K562 (cell line): ENCODE measurements at places on chromosomes 3 and 15. TPM values are rescaled to one million over a fixed set of nuclear protein-coding genes. Genes with fewer than 3 reads are reported as not detected.

SH2D7 gene
- not detected in 2 replicates for total RNA-seq

DNA sequence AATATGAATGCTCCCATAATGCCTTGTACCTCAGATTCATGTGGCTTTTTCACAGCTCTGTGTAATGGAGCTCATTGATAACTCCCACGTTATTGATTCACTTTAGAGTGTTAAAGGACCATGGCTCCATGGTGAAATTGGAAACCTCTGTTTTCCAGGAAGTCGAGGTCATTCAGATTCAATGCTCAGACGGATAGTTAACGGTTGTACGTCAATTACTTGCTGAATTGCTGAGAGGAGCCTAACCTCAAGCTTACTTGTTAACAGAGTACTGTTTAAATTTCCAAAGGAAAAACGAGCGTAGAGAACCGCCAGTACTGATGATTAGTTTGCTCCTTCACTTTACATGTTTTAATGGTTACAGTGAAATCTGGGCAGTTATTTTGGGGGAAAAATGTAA is 11.1 kb downstream of the ABHD17C start:
- DNase-seq, result no peak

- DNase-seq, result peak; percentile 38
Observed at GRCh38 chr3:124886168-124887056, 753 bp downstream of the ITGB5 start.

- no peak for DNase-seq
Observed at GRCh38 chr3:17110660-17111396, 226.1 kb downstream of the PLCL2 start.

- DNase-seq, result no peak
Observed at GRCh38 chr3:184563941-184564684, 2.5 kb downstream of the EPHB3 start.

P3H2 gene
- 0.22 and 0.40 TPM in 2 replicates for total RNA-seq

GRCh38 chr15:66848116-66848515 is 146.1 kb downstream of the SMAD6 start:
- DNase-seq, result no peak

DNA sequence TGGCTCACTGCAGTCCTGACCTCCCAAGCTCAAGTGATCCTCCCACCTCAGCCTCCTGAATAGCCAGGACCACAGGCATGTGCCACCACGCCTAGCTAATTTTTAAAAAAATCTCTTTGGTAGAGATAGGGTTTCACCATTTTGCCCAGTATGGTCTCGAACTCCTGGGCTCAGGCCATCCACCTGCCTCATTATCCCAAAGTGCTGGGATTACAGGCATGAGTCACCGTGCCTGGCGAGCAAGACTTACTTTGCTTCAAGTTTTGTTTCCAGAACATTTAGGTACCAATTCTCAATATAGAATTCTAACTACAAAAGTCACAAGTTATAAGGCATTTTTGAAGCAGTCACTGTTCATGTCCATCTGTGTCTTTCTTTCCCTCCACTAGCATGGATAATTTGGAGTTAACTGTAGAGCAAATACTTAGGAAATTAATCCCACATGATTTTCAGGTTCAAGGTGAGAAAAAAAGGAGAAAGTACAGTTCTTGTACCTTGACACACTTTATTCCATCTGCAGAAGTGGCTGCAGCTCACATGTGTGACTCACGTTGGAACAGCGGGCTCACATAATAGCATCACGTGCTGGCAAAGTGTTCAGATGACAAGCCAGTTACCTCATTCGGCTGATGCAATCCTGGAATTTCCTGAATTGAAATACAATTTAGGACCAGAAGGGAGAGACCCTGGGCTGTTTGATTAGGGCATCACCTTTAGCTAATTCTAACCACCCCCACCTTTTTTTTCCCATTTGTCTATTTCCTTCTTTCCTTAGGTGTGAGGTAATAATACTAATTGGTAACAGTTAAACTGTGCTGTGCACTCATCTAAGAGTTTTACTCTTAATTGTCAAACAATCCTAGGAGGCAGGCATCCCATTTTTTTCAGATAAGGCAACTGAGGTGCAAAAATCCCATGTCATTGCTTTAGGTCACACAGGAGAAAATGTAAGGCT is 46.9 kb upstream of the NEDD4 start:
- DNase-seq, result no peak

EEFSEC gene
- total RNA-seq, result 11.8 and 14.9 TPM in 2 replicates

DNA sequence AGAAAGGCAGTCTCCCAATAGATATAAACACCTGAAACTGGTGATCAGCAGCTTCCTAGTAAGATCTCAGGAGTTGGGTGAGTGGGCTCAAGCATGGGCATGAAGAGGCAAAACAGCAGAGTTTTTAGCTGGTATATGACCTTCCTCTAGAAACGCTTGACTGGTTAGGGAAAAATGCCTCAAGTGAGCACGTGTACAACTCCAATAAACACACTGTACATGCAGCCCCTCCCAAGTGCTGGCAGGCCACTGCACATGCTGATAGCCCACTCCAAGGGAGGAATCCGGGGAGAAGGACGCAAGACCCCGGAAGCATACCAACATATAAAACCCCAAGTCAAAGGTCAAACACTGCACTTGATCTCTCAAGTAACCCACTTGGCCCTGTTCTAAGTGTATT is 143.0 kb downstream of the FMN1 start:
- DNase-seq, result no peak

DNA sequence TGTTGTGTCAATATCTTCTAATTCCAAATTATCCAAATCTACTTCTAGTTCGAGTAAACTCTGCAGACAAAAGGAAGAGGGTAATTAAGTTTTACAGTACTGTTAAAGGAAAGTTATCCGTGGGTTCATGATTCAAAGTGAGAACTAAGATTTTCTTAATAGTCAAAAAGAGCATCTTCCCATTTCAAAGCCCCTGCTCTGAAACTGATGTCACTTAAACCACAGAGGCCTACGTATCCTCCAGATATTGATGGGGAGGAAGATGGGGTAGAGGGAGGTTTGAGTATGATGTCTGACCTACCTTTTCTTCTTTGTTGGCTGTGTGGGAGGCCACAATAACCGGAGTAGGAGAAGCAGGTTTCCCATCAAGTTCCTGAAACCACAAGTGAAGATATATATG is 14.1 kb downstream of the MRPS22 start:
- DNase-seq, result no peak

GRCh38 chr3:127858521-127858920 is 36.2 kb upstream of the MGLL start:
- no peak for DNase-seq

LDHAL6B gene
- total RNA-seq, result not detected in 2 replicates

- no peak for DNase-seq
Observed at GRCh38 chr15:25649390-25649789, 210.6 kb upstream of the UBE3A start.

GRCh38 chr15:70251246-70251990 is 153.7 kb upstream of the TLE3 start:
- no peak for DNase-seq

DNA sequence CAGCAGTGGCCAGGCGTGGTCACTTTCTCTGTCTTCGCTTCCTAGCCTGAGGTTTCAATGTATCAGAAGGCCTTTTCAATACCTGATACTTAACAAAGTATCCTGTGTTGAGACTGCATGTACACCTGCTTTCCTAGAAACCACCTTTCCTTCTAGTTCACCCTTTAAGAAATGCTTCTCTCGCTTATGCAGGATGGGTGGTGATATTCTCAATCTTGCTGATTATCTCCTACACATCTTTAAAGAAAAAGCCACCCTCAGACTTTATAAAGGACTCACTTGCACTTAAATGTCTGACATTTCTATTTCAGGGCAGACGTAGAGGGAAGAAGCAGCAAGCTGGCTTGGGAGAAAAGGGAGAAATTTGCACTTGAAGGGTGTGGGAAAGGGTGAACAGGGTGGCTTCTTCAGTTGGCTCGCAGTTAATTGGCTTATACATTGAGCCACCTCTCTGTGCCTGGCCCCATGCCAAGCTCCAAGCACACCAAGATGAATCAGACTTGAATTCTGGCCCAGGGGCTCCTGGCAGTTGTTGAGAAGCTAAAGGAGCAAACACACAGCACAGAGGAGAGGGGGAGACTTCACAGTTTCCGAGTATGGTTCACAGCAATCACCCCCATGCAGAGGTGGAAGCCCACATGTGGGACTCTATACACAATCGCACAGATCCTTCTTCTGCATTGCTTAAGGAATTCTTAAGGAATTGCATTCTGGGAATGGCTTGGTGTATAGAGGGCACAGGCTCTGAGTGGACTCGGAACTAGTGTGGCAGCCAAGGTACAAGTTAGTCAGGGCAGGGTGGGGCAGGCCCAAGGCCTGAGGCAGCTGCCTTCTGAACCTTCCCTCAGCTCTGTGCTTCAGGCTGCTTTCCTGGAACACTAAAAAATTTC is 1.3 kb downstream of the ARL6IP5 start:
- DNase-seq, result peak; percentile 15

GRCh38 chr3:44647771-44648170 is 761 bp upstream of the ZNF35 start:
- DNase-seq, result no peak

- no peak for DNase-seq
Observed at GRCh38 chr3:111829023-111829422, 30.0 kb upstream of the PHLDB2 start.

RPL39L gene
- 36.5 and 38.7 TPM in 2 replicates for total RNA-seq

DNA sequence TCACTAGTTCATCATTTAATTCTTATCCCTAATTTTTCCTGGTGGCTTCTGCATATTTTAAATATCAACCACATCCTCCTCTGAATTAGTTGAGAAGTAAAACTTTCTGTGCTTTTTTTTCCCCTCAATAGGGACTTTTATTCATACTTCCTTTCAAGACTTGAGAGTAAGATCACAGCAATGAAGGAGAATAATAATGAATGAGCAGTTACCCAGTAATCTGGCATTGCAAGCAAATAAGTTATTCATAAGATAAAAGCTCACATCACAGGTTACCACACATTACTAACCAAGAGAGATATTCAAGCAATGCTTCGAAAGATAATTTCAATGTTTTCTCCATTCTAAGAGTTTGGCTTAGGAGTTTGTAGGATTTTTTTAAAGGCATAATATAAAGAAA is 50.3 kb downstream of the BTLA start:
- no peak for DNase-seq

- no peak for DNase-seq
Observed at GRCh38 chr3:128906804-128907525, 27.5 kb downstream of the ACAD9 start.

ADPRH gene
- total RNA-seq, result 1.3 and 1.4 TPM in 2 replicates

DNA sequence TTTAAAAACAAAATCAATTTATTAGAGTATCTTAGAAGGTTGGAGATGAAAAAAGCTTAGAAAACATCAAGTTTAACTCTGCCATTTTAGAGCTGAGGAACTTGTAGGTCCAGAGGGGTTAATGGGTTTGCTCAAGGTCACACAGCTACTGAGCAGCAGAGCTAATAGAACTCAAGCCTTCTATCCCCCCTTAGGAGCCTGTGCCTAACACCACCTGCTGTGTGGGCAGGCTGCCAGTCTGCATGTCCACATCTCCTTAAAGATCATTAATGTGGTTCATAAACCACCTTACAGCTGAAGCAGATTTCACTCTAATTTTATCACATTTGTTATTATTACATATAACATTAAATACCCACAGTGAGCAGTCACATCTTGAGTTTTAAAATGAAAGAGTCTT is 14.1 kb upstream of the SLC35G2 start:
- no peak for DNase-seq

PLEKHO2 gene
- total RNA-seq, result 6.7 and 8.8 TPM in 2 replicates

ZBBX gene
- total RNA-seq, result not detected in 2 replicates

MME gene
- 2.1 and 2.5 TPM in 2 replicates for total RNA-seq

GRCh38 chr3:168341956-168342936 is 246.5 kb upstream of the GOLIM4 start:
- DNase-seq, result no peak

GRCh38 chr15:27249046-27249759 is 278.2 kb downstream of the GABRG3 start:
- no peak for DNase-seq

CCR8 gene
- not detected in 2 replicates for total RNA-seq

ITGA11 gene
- not detected in 2 replicates for total RNA-seq

SNX33 gene
- 14.1 and 14.8 TPM in 2 replicates for total RNA-seq

DNA sequence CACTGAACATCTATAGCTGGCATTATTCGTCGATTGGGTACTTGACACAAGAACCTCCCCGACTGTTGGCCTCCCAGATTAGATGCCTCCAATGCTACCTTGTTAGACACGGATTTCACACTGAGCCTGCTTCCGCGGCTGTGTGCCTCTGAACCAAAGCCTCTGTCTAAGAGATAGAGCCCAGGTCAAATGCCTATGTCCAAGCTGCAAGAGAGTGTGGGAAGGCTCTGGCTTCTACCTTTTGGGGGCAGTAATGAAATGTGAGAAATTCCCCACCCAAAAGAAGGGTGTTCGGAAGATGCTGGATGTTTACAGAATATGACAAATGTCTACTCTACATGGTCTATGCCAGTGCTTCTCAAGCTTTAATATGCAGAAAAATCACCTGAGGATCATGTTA is 2.0 kb upstream of the RPUSD2 start:
- DNase-seq, result peak; percentile 24

DNA sequence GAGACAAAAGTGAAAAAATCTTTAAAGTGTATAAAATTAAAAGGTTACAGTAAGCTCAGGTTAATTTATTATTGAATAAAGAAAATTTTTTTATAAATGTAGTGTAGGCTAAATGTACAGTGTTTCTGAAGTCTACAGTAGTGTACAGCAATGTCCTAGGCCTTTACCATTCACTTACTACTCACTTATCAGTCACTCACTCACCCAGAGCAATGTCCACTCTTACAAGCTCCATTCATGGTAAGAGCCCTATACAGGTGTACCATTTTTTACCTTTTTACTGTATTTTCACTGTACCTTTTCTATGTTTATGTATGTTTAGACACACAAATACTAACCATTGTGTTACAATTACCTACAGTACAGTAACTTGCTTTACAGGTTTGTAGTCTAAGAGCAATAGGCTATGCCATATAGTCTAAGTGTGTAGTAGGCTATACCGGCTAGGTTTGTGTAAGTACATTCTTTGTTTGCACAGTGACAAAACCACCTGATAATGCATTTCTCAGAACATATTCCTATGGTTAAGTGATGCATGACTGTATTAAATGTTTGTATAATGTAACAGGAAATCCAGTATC is 38.1 kb upstream of the NECTIN3 start:
- DNase-seq, result no peak

DNA sequence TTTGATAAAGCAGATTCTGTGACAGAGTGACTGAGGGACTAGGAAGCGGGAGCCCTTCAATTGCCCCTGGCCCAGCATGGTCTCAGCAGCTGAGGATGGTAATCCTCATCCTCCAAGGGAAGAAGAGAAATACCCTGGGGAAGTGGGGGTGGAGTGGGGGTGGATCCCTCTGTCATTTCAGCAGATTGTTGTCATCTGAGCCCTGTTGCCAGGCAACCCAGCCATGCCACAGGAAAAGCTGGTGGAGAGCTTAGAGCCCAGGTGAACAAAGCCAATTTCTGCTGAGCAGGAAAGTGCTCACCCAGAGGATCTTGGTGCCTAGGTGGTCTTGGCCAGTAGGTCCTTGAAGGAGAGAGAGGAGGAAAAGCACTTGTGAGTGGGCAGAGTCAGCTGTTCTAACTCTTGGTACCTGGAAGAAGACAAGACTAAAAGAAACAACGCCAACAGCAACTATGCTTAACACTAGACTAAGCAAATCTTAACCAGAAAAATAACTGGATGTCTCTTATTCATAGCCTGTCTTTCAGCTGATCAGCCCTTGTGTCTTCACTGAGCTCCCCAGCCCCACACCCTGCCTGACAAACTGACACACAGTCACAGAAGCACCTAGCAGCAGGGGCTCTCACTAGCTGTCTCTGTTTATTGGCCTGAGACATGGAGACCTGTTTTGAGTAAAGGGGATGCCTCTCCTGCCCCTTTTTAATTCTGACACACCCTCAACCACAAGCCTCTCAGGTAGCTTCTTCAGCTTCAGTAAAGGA is 40.1 kb upstream of the DCLK3 start:
- DNase-seq, result no peak

GRCh38 chr3:72011485-72011884 is 226.5 kb upstream of the PROK2 start:
- DNase-seq, result no peak
